ENCODE measurements at places on chromosomes 4 and X.

DNA sequence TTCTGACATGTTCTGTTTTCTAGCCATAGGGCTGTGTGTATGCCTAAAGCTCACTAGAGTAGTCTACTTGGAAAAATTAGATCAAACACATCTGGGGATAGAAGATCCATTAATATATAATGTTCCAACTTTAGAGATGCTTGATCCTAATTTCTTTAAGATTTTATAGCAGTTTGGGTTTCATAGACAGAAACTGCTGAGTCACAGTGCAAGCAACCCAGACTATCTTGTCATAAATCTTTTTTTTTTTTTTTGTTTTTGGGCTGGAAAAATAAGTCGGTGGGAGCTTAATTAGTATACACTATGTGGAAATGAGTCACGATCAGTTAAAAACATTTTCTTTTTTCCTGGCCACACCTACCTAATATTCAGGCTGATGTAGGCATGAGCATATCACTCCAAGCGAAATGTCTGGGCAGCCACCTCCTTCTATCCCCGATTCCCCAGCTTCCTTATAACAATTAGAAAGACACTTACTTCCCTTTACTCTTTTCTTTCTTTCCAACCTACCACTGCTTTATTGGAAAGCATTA, 58.2 kb upstream of the CASK start:
- DNase-seq, result no peak

DNA sequence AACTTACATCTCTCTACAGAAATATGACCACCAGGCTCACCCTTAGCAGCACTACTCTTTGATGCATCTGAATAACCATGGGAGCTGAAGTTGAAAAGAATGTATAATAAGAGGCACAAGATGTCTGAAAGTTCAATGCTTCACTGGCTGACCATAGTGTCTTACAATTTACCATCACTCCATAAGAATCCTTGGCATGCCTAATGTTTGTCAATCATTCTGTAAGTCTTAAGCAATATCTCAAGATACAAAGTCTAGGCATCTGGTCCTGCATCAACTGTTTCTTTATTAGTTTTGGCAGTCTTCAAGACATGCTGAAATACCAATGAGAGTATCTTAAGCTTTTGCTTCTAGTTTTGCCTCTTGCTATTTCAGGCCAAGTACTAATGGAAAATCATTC, 755.5 kb downstream of the STIM2 start:
- no peak for DNase-seq

DNA sequence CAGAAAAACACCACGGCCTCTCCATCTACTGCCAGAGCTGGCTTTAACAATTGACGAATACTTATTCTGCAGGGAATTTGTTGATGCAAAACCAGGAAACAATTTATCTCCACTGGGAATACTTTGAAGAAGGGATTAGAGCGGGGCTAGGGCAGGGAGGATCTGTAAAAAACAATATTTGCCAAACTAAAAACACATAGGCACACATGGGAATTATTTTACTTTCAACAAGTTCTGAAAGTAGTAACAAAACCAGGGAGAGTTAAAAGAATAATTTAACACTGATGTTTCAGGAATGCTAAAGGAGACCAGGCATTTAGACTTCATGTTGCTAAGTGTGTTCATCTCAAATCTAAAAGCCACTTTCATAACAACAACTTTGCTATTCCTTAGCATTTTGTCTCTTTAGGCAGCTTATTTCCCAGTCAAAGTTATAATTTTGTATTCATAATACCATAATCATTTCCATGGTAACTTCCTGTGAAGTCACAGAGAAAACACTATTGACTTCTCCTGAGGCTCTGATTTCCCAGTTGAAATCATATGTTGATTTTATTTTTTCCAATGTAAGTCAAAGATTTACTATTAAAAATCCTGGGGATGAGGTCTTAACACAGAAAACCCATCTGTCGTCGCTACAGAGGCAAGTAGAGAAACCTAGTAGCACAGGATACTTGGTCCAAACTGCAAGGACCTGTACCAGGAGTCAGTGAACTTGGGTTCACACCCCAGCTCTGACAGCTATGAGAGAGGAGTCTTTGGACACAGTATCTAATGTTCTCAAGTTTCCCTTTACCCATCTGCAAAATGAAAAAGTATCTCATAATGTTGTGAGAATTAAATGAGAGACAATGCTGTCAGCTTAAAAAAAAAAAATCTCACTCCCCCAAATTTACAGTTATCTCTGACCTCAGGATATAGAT, 69.3 kb downstream of the SH3RF1 start:
- DNase-seq, result no peak

DNA sequence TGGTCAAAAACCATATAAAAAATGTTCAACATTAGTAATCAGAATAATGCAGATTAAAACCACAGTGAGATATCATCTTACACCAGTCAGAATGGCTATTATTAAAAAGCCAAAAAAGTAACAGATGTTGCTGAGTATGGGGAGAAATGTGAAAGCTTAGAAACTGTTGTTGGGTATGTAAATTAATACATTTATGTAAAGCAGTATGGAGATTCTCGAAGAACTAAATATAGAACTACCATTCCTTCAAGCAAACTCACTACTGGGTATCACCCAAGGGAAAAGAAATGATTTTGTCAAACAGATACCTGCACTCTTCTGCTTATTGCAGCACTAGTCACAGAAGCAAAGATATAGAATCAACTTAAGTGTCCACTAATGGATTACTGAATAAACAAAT, 576.4 kb upstream of the EPHA5 start:
- no peak for DNase-seq

DNA sequence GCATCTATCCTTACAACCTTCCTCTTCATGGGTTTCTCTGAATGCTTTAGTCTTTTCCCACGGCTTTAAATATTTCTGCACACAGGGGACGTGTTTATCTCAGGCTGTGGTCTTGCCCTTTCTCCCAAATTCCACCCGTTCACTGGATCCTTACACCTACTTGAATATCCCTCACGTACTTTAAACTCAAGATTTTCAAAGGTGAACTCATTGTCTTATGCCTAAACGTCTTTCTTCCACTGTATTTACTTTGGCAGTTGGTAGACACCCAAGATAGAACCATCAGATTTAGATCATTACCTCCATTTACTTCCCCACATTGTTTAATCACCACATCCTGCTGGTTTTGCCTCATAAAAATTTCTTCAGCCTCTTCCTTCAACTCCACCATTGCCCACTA, 269.2 kb downstream of the CBLL2 start:
- no peak for DNase-seq

Data from stimulated activated CD4-positive, alpha-beta T cell treated with anti-CD3 and anti-CD28 coated beads, Interleukin-1b, Interleukin-23, amount 100 ng/mL, for 1 hour (primary cell).